ENCODE measurements at places on chromosomes 5 and 9.

GRCh38 chr5:74864823-74865222 lies 1.4 kb downstream of the FAM169A start:
- DNase-seq, result no peak

DNA sequence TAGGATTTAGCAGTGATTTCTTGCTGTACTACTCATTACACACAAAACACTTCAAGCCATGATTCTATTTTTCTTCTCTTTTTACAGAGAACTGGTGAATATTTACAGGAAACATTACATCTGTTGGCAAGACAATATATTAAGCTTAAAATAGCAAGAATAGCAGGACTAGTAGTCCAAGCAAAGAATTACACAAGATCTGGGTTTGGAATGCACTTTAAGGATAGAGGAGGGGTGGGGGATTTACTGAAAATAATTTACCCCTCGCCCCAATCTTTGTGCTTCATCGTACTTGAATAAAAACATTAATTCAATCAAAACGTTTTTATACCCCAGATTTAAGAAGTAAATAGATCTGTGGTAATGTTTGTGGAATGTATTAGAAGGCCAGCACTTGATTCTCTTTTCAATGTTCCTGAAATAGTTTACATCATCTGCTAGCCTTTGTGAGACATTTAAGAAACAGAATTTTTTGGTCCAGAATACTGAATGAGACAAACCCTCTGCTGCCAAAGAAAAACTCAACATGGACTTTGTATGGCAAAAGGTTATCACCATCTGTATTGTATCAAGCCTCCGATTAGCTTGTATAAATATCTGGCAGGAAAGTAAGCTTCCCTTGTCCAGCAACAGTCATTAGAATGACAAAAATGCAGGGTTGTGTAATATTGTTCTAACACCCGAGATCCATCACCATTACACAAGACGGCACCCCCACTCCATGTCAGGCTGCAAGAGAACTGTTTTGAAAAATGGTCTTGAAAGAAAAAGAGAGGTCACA lies 23.8 kb downstream of the SVEP1 start:
- DNase-seq, result no peak

DNA sequence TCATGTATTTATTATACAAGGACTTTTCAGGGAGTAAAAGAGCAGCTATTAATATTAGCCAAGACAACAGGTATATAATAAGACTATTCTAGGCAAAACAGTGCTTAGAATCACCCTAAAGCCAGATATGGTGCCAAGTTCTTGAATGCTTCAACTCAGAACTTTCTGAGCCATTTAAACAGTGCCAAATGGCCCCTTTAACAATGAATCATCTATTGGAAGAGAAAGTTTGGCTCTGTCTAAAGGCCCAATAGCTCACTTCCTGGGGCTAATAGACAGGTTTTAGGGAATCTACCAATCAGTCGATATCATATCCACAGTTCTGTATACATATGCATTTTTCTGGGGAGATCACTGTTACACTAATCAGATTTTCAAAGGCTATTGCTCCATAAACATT lies 42.9 kb downstream of the ZNF474 start:
- DNase-seq, result no peak

DNA sequence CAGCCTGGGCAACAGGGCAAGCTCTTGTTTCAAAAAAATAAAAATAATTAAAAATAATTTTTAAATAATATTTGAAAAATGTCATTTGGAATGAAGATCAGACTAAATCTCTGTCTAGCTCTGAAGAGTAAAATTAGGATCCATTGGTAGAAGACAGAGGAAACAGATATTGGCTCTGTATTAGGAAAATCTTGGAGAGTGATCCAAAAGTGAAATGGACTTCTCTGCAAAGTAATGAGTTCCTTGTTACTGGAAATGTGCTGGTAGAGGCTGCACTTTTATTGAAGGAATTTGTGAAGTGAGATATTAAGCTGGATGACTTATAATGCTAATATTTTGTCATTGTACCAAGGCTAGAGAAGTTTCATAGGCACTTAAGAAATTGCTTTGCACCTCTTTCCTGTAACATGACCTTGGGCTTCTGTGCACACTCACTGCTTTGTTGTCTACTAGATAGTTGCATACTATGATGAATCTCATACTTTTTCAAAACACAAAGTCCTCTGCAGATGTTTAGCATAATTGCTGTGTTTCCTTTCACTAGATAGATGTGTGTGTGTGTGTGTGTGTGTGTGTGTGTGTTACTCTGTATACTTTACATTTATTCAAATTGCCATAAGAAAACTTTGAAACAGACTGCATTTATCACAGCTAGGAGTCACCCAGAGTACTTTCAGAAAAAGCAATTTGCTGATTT lies 13.1 kb downstream of the THBS4 start:
- DNase-seq, result no peak

GRCh38 chr5:31819926-31820516 lies 181.1 kb downstream of the PDZD2 start:
- DNase-seq, result no peak

All from HS-27A (cell line).